ENCODE measurements at places on chromosomes 2 and 18. TPM values are rescaled to one million over a fixed set of nuclear protein-coding genes. Genes with fewer than 3 reads are reported as not detected.

The HRH4 gene
- 1.6 TPM for total RNA-seq

The CPS1 gene
- 0.44 TPM for total RNA-seq

The SERPINB11 gene
- total RNA-seq = not detected

The CKAP2L gene
- 0.06 TPM for total RNA-seq

The ABCG5 gene
- total RNA-seq = not detected

Measured in CD4-positive, alpha-beta memory T cell (primary cell).